CD4-positive, alpha-beta T cell treated with Interleukin-6 for 4 hours (primary cell): ENCODE measurements at places on chromosomes 1 and 21.

GRCh38 chr1:119139403-119139802 lies 1.1 kb downstream of the WARS2 start:
- DNase-seq = peak; percentile 7

DNA sequence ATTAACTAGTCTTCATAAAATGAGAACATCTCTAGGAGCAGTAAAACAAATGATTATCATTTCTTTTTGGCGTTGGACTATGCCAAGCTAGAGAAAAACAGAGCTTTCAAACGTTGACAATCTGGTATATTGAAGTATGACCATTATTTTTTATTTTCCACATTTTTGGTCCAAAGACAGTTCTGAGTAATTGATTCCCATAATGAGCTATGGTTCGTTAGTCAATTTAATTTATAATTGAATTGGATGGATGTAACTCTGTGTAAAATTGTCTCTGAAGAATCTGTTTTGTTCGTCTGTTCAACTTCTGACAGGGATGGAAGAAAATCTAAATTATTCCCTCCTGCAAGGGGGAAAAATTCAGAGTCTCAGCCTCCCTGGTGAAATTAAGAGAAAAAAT lies 234.5 kb downstream of the LMO4 start:
- DNase-seq = no peak

DNA sequence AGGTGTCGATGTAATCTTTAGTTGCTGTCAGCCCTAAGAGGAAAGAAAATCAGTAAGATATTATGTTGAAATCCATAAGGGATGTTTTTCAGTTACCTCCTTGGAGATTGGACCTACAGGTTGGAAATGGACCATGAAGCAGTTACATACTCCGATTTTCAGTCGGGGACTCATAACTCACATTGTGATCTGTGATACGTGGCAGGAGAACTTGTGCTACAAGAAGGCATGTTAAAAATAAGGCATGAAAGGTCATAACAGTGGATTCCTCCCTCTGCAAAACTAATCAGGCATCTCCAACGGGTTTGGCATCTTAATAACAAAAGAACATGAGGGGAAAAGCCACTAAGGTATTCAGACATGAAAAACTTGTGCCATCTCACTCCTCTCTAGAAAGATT lies 111.2 kb upstream of the CACHD1 start:
- DNase-seq = no peak

DNA sequence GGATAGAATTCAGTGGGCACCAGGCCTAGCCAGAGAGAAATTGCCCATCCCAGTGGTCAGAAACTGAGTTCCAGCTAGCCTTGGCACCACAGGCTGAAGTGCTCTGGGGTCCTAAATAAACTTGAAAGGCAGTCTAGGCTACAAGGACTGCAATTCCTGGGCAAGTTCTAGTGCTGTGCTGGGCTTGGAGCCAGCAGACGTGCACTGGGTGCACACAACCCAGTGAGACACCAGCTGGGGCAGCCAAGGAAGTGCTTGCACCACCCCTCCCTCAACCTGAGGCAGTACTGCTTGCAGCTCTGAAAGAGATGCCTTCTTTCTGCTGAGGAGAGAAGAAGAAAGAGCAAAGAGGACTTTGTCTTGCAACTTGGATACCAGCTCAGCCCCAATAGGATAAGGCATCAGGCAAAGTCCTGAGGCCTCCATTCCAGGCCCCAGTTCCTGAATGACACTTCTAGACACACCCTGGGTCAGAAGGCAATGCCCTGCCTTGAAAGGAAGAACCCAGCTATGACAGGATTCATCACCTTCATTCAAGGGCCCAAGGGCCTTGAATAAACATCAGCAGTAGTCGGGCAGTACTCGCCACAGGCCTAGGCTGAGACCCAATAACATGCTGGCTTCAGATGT lies 55.1 kb downstream of the OVGP1 start:
- no peak for DNase-seq

- no peak for DNase-seq
Observed at GRCh38 chr1:110348050-110348449, 8.9 kb downstream of the RBM15 start.

DNA sequence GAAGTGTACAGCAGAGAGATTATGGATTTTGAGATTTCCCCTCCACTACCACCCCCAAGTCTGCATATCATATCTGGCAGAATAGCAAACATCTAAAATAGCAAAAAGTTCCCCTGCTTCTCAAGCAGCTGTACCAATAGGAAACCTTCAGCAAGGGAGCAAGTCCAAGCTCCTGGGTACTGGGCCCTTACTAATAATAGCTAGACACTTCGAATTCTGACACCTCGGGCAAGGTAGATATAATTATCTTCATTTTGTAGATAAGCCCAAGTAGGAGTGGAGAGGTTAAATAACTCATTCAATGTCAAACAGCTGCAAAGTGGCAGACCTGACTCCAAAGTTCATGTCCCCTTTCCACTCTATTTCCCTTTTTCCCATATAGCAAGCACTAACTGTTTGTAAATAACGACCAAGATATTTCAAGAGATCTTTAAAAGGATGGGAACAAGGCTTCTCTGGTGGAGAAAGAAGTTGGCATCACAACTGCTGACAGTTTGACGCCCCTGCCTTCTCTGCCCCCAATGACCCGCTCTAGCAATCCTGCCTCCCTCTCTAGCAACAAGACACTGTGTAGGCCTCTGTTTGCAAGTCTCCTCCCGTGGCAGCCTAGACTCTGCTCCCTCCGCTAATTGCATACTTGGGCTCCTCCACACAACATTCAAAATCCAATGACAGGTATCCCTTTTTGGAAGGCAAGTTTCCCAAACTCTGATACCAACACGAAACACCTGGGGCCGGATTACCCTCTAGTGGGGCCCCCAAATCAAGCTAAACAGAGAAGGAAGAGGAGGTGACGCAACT lies 18.7 kb upstream of the ADAR start:
- no peak for DNase-seq

- no peak for DNase-seq
Observed at GRCh38 chr1:10057796-10058195, 25.0 kb downstream of the UBE4B start.

GRCh38 chr1:243938208-243938607 lies 88.2 kb upstream of the AKT3 start:
- DNase-seq = no peak

- no peak for DNase-seq
Observed at GRCh38 chr21:41750051-41750450, 16.8 kb downstream of the RIPK4 start.

GRCh38 chr1:205676002-205676401 lies 4.3 kb downstream of the SLC45A3 start:
- DNase-seq = no peak

GRCh38 chr21:27076025-27076424 lies 109.1 kb upstream of the ADAMTS5 start:
- no peak for DNase-seq

DNA sequence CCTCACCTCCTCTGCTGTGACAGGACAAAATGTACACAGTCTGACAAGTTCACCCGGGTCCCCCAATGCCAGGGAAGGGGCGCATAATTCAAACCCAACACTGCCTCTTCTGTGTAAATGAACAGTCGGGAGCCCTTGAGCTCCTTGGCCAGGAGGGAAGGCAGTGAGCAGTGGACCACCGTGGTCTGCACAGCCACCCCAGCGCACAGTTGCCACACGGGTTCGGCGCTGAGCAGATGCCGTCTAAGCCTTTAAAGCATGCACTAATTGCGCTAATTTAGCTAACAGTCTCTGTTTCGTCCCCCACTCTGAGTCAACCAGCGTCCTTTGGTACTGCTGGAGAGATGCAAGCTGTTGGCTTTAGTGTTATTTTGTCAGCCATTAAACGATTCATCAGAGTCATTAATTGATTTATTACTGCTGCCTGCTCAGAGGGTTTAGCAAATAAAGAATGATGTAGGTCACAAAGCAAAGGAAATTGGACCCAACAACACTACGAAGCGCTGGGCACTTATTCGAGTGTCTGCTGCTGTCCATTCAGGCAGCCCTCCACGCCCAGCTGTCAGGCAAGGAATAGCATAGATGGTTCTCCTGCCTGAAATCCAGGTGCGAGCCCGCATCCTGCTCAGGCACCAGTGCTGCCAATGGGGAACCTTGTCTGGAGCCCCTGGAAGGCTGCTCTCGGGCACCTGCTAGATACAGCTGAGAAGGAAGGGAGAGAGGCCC lies 91.5 kb downstream of the MRPL37 start:
- no peak for DNase-seq

DNA sequence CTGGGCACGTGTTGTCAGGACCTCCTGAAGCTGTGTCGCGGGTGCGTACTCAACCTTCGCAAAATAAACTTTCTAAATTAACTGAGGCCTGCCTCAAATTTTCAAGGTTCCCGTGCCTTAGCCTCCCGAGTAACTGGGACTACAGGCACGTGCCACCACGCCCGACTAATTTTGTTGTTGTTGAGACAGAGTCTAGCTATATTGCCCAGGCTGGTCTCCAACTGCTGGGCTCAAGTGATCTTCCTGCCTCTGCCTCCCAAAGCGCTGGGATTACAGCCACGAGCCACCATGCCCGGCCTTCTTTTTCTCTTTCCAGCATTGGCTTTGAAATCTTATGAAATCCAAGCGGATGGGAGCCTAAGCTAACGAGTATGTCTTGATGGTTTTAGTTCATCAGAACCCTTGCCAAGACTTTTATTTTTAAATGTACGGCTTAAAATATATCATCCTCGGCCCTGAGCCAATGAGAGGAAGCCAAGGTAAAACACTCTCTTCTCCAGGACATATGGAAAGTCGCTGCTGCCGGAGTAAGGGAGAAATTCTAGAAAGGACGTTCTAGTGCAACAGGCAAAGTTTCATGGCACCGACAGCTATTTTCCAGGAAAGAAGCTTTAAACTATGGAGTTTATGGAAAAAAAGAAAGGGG lies 12.7 kb upstream of the ERVH48-1 start:
- DNase-seq = no peak

- DNase-seq = no peak
Observed at GRCh38 chr1:112743174-112744008, 28.3 kb upstream of the PPM1J start.

DNA sequence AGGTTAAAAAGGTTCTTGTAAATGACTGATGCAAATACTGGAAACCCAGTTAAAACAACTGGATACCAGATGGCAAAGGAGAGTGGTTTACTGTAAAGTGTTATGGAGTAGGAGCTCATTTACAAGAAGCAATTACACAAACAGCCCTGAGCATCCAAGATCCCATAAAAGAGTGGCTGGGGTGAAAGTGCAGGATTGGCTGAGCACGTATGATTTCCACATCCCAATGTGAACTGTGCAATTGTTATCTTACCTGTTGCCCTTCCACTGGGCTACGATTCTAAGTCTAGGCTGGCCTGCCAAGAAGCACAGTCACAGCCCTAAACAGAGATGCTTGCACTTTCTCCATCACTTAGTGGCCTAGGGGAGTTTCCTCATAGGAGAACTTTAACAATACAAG lies 277.6 kb upstream of the RUNX1 start:
- DNase-seq = no peak

- no peak for DNase-seq
Observed at GRCh38 chr1:243367314-243367713, 111.5 kb downstream of the SDCCAG8 start.

- no peak for DNase-seq
Observed at GRCh38 chr1:6105218-6105679, 59.6 kb downstream of the KCNAB2 start.

GRCh38 chr1:245881767-245882391 lies 625.2 kb downstream of the SMYD3 start:
- no peak for DNase-seq
